ENCODE measurements at places on chromosomes 1 and 21.

DNA sequence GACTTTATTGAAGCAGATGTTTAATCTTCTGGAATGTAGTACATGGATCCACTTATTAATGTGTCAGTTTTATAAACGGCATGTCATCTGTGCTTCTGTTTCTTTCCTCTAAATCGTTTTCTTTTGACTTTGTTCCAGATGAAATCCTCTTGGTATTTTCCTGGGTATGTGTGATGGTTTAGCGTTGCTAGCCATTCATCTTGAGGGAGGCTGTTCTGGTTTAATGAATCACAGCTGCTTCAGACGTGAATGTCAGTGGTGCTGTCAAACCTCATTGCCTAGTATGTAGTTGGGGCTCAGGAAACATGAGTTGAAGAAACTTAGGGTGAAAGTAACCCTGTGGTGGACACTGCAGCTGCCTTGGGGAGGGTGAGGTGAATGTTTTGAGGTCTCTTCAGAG, 33.2 kb downstream of the KCNK1 start:
- DNase-seq, result no peak

GRCh38 chr1:56512724-56513494, 66.5 kb downstream of the PLPP3 start:
- no peak for DNase-seq

DNA sequence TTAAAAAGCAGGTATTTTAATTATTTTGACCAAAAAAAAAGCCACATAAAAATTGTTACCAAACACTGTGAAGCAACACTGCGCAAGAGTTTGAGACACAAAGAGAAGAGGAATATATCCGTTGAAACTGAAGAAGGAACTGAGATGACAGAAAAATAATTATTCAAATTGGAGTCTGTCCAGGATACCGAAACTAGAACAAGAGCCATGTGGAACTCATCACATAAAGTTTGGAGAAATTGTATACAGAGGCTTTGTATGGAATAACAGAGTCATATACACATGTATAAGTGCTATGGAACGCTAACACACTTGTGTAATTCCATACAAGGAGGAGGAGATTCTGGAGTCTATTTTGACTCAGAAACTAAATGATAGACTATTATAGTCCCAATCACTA, 675.1 kb upstream of the ADGRL2 start:
- DNase-seq, result no peak

DNA sequence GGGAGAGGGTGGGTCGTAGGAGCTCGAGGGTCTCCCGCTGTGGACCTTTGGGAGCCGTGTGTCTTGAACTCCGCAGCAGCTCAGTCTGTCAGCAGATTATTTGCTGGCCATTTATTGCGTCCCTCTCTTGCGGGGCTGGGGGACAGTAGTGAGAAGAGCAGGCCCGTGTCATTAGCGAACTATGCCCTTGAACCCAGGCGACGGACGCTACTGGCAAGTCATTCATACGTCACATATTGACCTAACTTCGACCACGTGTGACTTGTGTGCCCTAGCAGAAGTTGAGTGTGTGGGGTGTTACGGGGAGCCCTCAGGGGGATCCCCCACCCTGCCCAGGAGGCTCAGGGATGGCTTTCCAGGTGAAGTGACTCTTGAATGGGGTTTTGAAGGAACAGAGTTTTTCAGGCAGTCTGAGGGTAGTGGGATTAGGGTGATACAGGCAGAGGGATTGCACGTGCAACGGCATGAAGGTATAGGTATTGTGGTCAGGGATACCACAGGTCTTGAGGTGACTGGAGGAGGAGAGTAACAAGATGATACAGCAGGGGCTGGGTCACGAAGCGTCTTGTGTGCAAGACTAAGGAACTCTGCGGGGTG, 13.0 kb downstream of the RCC1 start:
- peak; percentile 48 for DNase-seq
